Dermis microvascular lymphatic vessel endothelial cell (primary cell): ENCODE measurements at places on chromosomes 7 and 10. TPM values are rescaled to one million over a fixed set of nuclear protein-coding genes. Genes with fewer than 3 reads are reported as not detected.

OR2A1 gene
- under 0.01 TPM in 2 replicates for total RNA-seq

GPRIN2 gene
- not detected in 2 replicates for total RNA-seq

ZC3HAV1L gene
- 14.2 and 21.4 TPM in 2 replicates for total RNA-seq

STAMBPL1 gene
- 0.25 and 0.26 TPM in 2 replicates for total RNA-seq

DNA sequence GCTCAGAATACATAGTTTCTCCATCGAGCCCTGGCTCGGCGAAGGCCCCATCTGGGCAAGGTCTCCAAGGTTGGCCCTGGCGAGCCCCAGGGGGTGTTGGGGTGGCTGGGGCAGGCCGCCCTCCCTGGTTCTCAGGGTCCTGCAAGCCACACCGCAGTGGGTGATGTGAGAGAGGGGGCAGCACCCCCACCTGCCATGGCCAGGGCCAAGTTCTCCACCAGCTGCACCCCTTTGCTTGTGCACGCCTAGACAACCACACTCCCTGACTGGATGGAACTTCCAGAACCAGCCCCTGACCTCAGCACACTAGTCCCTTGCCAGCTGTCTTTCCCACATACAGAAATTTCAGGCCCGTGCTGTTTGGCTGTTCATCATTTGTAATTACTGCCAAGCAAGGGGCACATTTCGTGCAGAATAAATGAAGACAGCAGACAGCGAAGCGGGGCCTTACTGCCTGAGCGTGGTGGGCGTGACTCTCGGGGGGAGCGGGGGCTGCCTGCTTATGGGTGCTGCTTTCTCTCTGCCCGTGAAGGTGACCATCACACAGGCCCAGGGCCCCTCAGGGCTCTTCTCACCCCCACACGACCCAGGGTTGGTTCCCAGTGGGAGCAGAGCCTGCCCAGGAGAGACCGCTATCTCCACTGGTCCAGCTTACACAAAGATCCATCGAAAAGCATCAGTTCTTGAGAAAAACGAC lies 85.9 kb downstream of the ADARB2 start:
- no peak for DNase-seq

DNA sequence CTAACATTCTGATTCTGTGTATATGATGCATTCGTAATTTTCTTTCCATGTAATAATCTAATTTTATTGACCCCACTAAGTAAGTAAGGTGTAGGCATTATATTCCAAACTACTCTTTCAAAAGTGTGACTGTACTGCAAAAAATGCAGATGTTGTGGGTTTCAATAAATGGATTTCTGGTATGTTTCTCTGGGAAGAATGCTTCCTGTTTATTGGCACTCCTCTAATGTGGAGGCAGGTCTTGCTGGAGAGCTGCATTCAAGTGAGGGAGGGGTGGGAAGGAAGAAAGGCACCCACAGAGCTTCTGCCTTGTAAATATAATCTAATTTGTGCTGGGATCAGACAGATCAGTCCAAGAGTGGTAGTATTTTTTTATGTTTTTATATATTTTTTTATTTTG lies 23.9 kb downstream of the ST7 start:
- DNase-seq: no peak

DNA sequence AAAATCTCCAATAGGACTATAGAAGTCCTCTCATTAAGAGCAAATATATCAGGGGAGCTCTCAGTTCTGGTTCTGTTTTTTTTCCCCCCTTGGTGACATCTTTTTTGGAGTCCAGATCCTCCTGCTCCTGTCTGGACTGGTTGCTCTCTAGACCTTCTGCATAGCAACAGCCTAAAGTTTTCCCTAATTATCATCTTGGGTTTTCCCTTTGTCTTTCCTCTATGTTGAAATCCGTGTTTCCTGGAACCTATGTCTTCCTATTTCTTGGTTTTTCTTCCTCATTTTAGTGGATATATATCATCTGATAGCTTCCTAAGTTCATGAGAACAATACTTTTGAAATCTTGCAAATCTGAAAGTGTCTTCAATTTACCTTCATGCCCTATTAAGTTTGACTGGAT lies 29.7 kb upstream of the MTERF1 start:
- no peak for DNase-seq

- no peak for DNase-seq
Measured at GRCh38 chr7:132053871-132054270, 497.4 kb upstream of the PODXL start.

- DNase-seq: no peak
Measured at GRCh38 chr10:70711911-70712310, 39.6 kb downstream of the ADAMTS14 start.

- peak; percentile 32 for DNase-seq
Measured at GRCh38 chr10:117477961-117478670, 64.4 kb upstream of the EMX2 start.

GRCh38 chr7:36224934-36225858 lies 72.1 kb downstream of the EEPD1 start:
- DNase-seq: no peak

GRCh38 chr7:47866120-47866519 lies 82.1 kb downstream of the PKD1L1 start:
- no peak for DNase-seq

- DNase-seq: no peak
Measured at GRCh38 chr10:115136616-115137015, 43.5 kb downstream of the ATRNL1 start.
